ENCODE measurements at places on chromosomes 3 and 15.

GRCh38 chr15:25850154-25851111, 12.7 kb downstream of the ATP10A start:
- peaks cover 7% of the 10 kb centered on the region for H3K4me1 ChIP-seq
- no peaks in the 10 kb centered on the region for H3K27me3 ChIP-seq
- peak overlapping the region; percentile 23 for H3K4me3 ChIP-seq

DNA sequence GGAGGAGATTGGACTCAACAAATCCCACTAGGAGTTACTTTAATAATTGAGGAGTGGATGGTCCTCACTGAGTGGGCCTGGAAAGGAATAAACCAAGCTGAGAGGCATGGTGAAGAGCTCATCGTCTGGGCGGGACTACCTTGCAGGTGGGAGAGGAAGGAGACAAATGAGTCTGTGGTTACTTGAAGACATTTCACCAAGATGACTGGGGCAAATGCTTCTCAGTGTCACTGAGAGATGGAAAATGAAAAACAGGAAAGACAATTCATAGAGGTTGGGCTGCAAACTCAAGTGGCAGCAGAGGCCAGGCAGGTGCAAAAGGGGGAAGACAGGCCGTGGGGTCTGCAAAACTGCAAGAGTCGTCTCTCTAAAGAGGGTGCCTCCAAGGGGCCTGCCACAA, 1.5 kb upstream of the ARHGAP31 start:
- peak; percentile 50 for DNase-seq
- H3K4me3 ChIP-seq = no peak overlapping the region
- peaks cover 54% of the 10 kb centered on the region for H3K4me1 ChIP-seq
- H3K36me3 ChIP-seq = no peaks in the 10 kb centered on the region
- H3K27ac ChIP-seq = no peak overlapping the region

DNA sequence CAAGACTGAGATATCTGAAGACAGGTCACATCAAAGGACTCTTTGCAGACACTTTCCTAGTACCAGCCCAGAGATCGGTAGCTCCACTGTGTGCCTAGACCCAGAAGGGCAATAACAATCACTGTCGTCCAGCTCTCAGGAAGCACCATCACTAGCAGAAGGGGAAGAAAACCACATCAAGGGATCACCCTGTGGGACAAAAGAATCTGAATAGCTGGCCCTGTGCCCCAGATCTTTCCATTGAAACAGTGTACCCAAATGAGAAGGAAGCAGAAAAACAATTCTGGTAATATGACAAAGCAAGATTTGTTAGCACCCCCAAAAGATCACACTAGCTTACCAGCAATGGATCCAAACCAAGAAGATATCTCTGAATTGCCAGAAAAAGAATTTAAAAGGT, 404.4 kb upstream of the NECTIN3 start:
- no peak overlapping the region for H3K27ac ChIP-seq
- no peaks in the 10 kb centered on the region for H3K36me3 ChIP-seq
- no peak overlapping the region for H3K4me3 ChIP-seq

DNA sequence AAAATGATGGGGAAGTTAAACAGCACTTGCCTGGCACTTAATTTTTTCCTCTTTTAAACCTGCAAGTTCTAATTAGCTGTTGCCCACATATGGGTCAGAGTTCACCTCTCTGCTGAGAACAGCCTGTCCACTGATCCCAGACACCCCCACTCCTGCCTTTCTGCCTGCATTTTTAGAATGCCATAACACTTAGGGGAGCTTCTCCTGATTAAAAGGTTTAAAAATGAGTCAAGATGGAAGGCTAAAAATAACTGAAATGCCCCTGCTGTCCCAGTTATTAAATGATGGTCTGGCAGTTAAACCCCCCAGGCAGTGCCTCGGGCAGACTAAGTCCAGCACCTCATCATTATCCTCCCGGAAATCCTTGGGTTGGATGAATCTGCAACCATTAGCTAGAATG, 913.6 kb upstream of the ARPP21 start:
- no peak for DNase-seq
- H3K4me1 ChIP-seq = no peaks in the 10 kb centered on the region
- H3K27ac ChIP-seq = no peak overlapping the region
- H3K27me3 ChIP-seq = no peaks in the 10 kb centered on the region
- no peaks in the 10 kb centered on the region for H3K36me3 ChIP-seq

DNA sequence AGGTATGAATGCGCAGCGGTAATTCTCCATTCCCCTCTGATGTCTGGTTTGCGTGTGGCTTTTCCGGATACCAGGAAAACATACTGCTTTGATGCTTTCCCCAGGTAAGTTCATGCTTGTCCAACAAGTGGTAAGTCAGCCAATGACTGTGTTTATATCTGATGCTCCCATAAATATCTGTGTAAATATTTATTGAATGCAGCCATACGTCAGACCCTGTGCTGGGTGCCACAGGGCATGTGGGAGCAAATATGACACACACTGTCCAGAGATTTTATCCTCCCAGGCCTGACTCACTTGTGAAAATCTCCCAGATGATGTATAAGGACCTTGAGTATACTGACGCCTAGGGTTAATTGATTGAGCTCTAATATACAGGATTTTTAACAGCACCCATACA, 29.6 kb upstream of the CEMIP start:
- H3K27ac ChIP-seq = no peak overlapping the region
- no peak overlapping the region for H3K4me3 ChIP-seq
- DNase-seq = no peak
- no peaks in the 10 kb centered on the region for H3K36me3 ChIP-seq

- no peaks in the 10 kb centered on the region for H3K27me3 ChIP-seq
- no peaks in the 10 kb centered on the region for H3K4me1 ChIP-seq
- no peak overlapping the region for H3K27ac ChIP-seq
These were observed 516.6 kb downstream of the CADM2 start for GRCh38 chr3:85475346-85475745.

GRCh38 chr15:29046977-29047376, 161.2 kb downstream of the APBA2 start:
- no peaks in the 10 kb centered on the region for H3K36me3 ChIP-seq
- no peaks in the 10 kb centered on the region for H3K27me3 ChIP-seq
- no peak overlapping the region for H3K27ac ChIP-seq
- no peaks in the 10 kb centered on the region for H3K4me1 ChIP-seq

- DNase-seq = no peak
- no peaks in the 10 kb centered on the region for H3K27me3 ChIP-seq
- H3K4me3 ChIP-seq = no peak overlapping the region
- H3K4me1 ChIP-seq = peaks cover 42% of the 10 kb centered on the region
- H3K27ac ChIP-seq = peak overlapping the region; percentile 86
These were observed 28.6 kb upstream of the SH3BP5 start for GRCh38 chr3:15360788-15361493.

Measured in spleen (tissue), 13 donors.